ENCODE measurements at places on chromosomes 3 and 15.

GRCh38 chr15:23648920-23649515 is 1.4 kb upstream of the MAGEL2 start:
- DNase-seq, result no peak

GRCh38 chr15:99717161-99718009 is 15.9 kb downstream of the LYSMD4 start:
- no peak for DNase-seq

DNA sequence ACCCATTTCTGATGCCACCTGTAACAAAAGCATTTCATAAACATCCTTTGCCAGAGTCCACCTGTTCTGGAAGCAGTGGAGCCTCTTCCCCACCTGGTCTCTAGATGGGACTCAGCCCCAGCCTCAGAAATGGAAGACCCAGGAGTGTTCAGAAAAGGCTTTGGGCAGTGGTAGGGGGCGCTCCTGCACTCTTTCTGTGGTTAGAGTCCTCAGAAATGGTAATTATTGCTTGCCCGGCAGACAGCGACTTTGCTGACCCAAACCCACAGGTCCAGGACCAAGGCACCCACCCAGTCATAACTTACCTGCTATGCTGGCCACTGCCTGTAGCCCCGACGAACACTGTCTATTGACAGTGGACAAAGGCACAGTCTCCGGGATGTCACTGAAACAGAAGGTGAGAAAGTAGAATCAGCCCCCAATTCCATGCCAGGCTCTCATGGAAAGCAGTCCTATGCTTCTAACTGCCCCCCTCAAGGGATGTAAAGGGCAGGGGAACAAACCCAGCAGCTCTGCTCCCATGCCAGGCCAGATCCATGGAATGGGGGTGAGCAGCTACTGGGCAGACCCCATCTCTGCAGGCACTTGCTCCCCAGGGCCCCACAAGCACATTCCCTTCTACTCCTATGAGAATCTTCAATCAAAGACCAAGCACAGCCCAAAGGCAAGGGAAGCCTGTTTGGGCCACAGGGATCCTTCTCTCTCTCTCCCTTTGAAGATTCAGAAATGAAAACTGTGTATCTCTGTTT is 5.1 kb downstream of the ACAA1 start:
- DNase-seq, result peak; percentile 47

- DNase-seq, result no peak
These were observed 413.9 kb downstream of the RBMS3 start for GRCh38 chr3:29694783-29695182.

- DNase-seq, result no peak
These were observed 183.8 kb upstream of the NR2F2 start for GRCh38 chr15:96146726-96147125.

GRCh38 chr3:143831994-143832393 is 16.3 kb downstream of the SLC9A9 start:
- DNase-seq, result no peak

GRCh38 chr15:88918738-88919137 is 5.6 kb upstream of the MFGE8 start:
- no peak for DNase-seq

DNA sequence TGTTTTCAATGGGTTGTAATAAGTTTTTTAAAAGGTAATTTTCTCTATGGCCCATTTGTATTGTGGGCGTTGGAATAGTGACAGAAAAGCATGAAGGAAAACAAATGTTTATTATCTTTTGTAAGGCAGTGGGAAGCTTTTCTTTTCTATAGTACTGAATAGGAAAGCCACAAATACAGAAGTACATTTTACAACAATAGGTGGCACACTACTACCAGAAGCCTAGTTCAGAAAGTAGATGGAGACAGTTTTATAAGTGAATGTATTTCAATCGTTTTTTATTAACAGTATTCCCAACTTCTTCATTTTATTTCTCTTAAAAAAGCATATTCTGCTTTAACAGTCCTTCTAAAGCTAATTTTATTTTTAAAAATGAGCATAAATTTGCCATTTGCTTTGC is 296.7 kb downstream of the PTPRG start:
- no peak for DNase-seq

- DNase-seq, result no peak
These were observed 202.3 kb upstream of the PROK2 start for GRCh38 chr3:71987089-71987735.

GRCh38 chr3:193229851-193230420 is 11.1 kb upstream of the PLAAT1 start:
- no peak for DNase-seq

GRCh38 chr3:183354325-183354831 is 74.0 kb downstream of the MCF2L2 start:
- DNase-seq, result no peak

- no peak for DNase-seq
These were observed 480.3 kb upstream of the ALCAM start for GRCh38 chr3:104886220-104886995.

GRCh38 chr3:36457667-36458066 is 77.4 kb downstream of the STAC start:
- no peak for DNase-seq

DNA sequence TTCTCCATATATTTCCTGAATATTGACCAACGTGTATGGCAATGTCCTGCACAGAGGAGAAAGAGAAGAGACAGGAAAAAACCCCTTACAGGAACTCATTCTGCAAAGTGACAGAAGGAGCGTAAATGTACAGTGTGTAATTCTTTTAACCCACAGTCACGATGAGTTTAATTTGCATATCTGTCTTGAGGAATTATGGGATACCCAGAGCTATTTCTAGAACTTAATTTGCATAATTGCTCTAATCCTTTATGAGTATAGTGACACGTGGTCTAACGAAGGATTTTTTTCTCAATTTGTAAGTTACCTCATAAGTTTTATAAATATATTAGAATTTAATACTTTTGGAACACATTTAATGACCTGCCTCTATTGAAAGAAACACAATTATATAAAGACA is 9.8 kb downstream of the GPR27 start:
- DNase-seq, result no peak

- DNase-seq, result no peak
These were observed 47.8 kb downstream of the BSN start for GRCh38 chr3:49602049-49602554.

- DNase-seq, result no peak
These were observed 67.4 kb downstream of the CBLB start for GRCh38 chr3:105801397-105801796.

- DNase-seq, result no peak
These were observed 82.4 kb downstream of the RTP4 start for GRCh38 chr3:187450431-187451190.

DNA sequence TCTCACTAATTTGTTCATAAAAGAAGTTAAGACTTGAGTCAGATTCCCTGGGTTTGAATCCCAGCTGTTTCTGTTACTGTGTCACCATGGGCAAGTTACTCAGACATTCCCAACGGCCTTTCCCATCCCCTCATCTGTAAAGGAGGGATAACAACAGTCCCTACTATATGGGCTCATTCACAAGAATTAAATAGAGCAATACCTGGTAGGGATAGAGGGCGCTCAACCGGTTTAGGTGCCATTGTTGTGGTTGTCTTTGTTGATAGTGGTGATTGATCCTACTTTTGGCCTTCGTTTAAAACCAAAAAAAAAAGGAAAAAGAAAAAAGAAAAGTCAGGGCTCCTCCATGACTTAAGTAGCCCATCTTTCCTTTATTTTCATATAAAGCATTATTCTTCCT is 563.1 kb downstream of the GRM7 start:
- DNase-seq, result no peak

DNA sequence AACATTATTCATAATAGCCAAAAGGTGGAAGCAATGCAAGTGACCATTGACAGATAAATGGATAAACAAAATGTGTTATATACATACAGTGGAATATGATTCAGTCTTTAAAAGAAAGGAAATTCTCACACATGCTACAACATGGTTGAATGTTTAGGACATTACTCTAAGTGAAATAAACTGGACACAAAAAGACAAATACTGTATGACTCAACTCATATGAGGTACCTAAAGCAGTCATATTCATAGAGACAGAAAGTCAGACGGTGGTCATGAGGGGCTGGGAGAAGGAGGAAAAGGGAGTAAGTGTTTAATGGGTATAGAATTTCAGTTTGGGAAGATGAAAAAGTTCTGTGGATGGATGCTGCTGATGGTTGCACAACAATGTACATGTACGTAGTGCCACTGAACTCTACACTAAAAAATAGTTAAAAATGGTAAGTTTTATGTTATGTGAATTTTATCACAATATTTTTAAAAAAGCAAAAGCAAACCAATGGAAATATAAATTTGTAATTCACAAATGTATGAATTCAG is 5.3 kb downstream of the TXNRD3 start:
- no peak for DNase-seq
